Activated T-helper 2 cell treated with anti-CD3 and anti-CD28 coated beads, Interferon-gamma antibody, Interleukin-2, Interleukin-4, amounts not matched to agents 10 μg/mL and 5 μg/mL and 100 μg/mL, durations not matched to agents 14 hours and 24 hours and 36 hours (primary cell): ENCODE measurements at places on chromosomes 11 and 22. TPM values are rescaled to one million over a fixed set of nuclear protein-coding genes. Genes with fewer than 3 reads are reported as not detected.

Gene KRTAP5-7
- 0.21 TPM in 1 of 2 replicates, not detected in the other for total RNA-seq

DNA sequence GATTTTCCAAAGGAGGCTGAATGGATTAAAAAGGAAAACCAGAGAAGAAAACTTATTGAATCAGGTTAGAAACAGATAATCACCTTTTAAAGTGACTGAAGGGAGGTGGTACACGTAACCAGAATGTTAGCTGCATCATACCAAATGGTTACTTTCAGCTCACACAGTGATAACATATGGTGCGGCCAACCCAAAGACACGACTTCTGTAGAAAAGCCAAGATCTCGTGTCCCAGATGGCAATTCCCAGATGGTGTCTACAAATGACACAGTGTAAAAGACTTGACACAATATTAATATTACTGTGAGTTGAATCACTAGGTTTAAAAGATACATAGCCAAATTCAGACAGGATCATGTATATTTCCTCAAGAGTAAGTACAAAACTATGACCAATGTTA is 5.2 kb downstream of the PPP2R1B start:
- DNase-seq: no peak
- no peak overlapping the region for H3K4me3 ChIP-seq
- peaks cover 21% of the 10 kb centered on the region for H3K4me1 ChIP-seq
- H3K27me3 ChIP-seq: no peaks in the 10 kb centered on the region
- H3K27ac ChIP-seq: no peak overlapping the region
- peaks cover 84% of the 10 kb centered on the region for H3K36me3 ChIP-seq

Gene ANGPTL5
- not detected in 2 replicates for total RNA-seq

DNA sequence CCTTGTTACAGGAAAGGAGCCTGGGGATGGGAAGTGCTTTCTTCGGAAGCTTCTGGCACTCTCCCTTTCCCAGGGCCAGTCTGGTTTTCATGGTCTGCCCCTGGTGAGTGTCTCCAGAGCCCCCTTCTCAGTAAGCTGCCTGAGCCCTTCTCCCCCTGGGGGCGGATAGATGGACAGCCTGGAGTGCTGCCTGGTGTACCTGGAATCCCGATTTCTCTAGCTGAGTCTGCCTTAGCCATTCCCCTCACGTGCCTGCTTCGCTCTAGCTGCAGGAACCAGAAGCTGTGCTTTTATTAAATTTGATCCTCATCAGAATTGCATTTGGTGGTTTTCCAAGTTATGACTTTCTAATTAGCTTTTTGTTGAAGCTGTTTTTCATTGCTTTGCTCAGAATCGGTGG is 152.9 kb upstream of the NAV2 start:
- no peaks in the 10 kb centered on the region for H3K36me3 ChIP-seq
- no peak overlapping the region for H3K27ac ChIP-seq
- no peak overlapping the region for H3K4me3 ChIP-seq
- no peak for DNase-seq
- no peaks in the 10 kb centered on the region for H3K4me1 ChIP-seq
- H3K27me3 ChIP-seq: peaks cover 10% of the 10 kb centered on the region

- peaks cover 2% of the 10 kb centered on the region for H3K27me3 ChIP-seq
- no peak overlapping the region for H3K4me3 ChIP-seq
- no peak for DNase-seq
- H3K36me3 ChIP-seq: peaks cover 2% of the 10 kb centered on the region
- H3K27ac ChIP-seq: no peak overlapping the region
- H3K4me1 ChIP-seq: peaks cover 41% of the 10 kb centered on the region
Measured at GRCh38 chr11:95341221-95341620, 110.2 kb upstream of the SESN3 start.

DNA sequence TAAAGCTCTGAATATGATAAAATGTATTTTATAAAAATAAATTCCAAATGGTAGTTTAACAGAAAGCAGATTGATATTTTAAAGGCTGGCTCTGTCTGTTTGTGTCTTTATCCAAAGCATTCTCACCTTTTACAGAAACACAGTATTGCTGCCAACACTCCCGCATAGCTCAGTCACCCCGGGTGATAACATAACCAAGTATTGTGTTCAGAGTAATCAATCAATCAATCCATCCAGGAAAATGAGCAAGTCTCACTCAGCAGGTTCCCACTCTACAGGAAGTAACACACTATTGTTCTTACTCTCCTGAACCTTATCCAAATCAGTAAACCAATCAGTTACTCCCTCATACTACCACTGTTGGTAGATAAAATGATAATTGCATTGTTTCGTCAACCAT is 203.4 kb downstream of the LRRC4C start:
- no peaks in the 10 kb centered on the region for H3K27me3 ChIP-seq
- no peak overlapping the region for H3K4me3 ChIP-seq
- no peaks in the 10 kb centered on the region for H3K36me3 ChIP-seq
- no peaks in the 10 kb centered on the region for H3K4me1 ChIP-seq
- no peak overlapping the region for H3K27ac ChIP-seq

Gene SLC29A2
- 18.7 and 19.1 TPM in 2 replicates for total RNA-seq

DNA sequence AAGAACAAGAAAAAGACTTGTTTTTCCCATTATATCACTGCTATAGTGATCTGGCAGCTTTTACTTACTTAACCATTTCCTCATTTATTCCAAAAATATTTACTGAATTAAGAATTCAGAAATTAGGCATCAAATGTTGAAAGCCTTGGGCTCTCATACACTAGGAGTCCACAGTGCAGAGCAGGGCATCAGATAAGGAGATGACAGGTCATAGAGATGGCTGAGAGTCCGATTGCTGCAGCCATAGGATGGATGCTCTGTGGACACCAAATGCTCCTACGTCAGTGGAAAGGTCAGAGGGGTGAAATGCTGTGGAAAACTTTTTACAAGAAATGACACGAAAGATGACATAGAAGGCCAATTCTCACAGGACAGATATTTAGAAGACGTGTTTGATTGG is 771.1 kb downstream of the LRRC4C start:
- no peak overlapping the region for H3K27ac ChIP-seq
- no peaks in the 10 kb centered on the region for H3K27me3 ChIP-seq
- H3K36me3 ChIP-seq: no peaks in the 10 kb centered on the region

GRCh38 chr11:106614262-106614661 is 404.0 kb downstream of the GUCY1A2 start:
- no peaks in the 10 kb centered on the region for H3K36me3 ChIP-seq
- H3K4me3 ChIP-seq: no peak overlapping the region
- H3K27ac ChIP-seq: no peak overlapping the region
- H3K27me3 ChIP-seq: no peaks in the 10 kb centered on the region

Gene ST14
- 0.09 and 0.14 TPM in 2 replicates for total RNA-seq

- H3K4me3 ChIP-seq: no peak overlapping the region
- no peak overlapping the region for H3K27ac ChIP-seq
- no peaks in the 10 kb centered on the region for H3K4me1 ChIP-seq
- no peaks in the 10 kb centered on the region for H3K27me3 ChIP-seq
- H3K36me3 ChIP-seq: no peaks in the 10 kb centered on the region
Measured at GRCh38 chr11:25710975-25711374, 621.0 kb upstream of the ANO3 start.

GRCh38 chr22:17884893-17885292 is 110.6 kb upstream of the BID start:
- DNase-seq: no peak
- H3K27ac ChIP-seq: no peak overlapping the region
- H3K27me3 ChIP-seq: no peaks in the 10 kb centered on the region

Gene KRTAP5-2
- total RNA-seq: not detected in 2 replicates

Gene MADD
- 83.2 and 89.4 TPM in 2 replicates for total RNA-seq

Gene EMID1
- 0.23 TPM in 2 replicates for total RNA-seq

DNA sequence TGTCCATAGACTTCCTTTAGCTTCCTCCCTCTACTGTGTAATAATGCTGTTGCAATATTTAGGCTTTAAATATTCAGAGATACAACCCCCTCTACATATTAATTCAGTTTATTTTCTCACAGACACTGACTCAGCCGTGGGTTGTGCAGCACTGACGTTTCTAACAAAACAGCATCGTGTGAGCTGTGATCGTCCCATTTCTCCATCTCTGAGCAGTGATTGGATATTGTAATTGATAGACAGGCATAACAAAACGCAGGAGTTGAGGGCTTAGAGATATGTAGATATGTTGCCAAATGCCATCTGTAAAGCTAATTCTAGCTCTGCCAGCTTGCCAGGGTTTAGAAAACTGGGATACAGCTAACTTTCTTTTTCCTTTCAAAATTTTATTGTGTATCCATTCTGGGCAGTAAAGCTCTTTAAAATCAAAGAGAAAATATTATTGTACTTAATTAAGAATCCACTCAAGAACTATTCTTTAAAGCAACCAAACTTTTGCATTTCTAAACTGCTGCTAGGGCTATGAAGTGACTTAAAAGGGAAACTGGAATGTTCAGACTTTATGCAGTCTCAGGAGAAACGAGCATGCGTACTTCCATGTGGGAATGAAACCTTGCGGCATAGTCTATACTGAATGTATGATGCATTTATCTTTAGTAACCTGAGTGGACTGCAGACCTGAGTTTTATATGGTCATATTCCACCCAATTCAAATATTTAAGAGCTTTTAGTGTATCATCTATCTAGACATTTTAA is 22.7 kb downstream of the BTBD10 start:
- H3K27me3 ChIP-seq: no peaks in the 10 kb centered on the region
- peaks cover 8% of the 10 kb centered on the region for H3K4me1 ChIP-seq
- H3K36me3 ChIP-seq: peaks cover 4% of the 10 kb centered on the region
- no peak overlapping the region for H3K27ac ChIP-seq
- no peak overlapping the region for H3K4me3 ChIP-seq

GRCh38 chr11:10087186-10087922 is 206.7 kb downstream of the SBF2 start:
- H3K27me3 ChIP-seq: peaks cover 14% of the 10 kb centered on the region
- no peaks in the 10 kb centered on the region for H3K36me3 ChIP-seq
- no peak overlapping the region for H3K27ac ChIP-seq
- H3K4me3 ChIP-seq: no peak overlapping the region
- H3K4me1 ChIP-seq: peaks cover 14% of the 10 kb centered on the region
- no peak for DNase-seq

- no peak overlapping the region for H3K4me3 ChIP-seq
- H3K4me1 ChIP-seq: no peaks in the 10 kb centered on the region
- H3K27me3 ChIP-seq: no peaks in the 10 kb centered on the region
- no peaks in the 10 kb centered on the region for H3K36me3 ChIP-seq
- no peak overlapping the region for H3K27ac ChIP-seq
Measured at GRCh38 chr11:120722524-120722923, 211.0 kb downstream of the GRIK4 start.

Gene SAA4
- total RNA-seq: not detected in 2 replicates

DNA sequence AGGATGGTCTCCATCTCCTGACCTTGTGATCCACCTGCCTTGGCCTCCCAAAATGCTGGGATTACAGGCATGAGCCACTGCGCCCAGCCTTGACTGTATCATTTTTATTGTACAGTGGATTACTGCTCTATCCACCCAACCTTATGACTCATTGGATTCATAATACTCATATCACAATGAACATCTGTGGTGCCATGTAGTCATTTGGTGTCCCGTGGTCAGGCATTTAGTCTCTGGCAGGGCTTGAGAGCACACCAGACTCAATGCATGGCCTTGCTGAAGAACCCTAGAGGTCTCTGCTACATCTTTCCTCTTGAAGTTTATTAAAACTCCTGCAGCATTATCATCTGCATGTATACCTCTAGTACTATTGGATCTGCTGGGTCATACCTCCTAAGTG is 98.0 kb upstream of the LDLRAD3 start:
- H3K27me3 ChIP-seq: peaks cover 3% of the 10 kb centered on the region
- H3K4me1 ChIP-seq: no peaks in the 10 kb centered on the region
- H3K36me3 ChIP-seq: no peaks in the 10 kb centered on the region
- no peak overlapping the region for H3K27ac ChIP-seq
- no peak overlapping the region for H3K4me3 ChIP-seq

Gene HPX
- total RNA-seq: 0.46 and 0.50 TPM in 2 replicates

Gene PIWIL4
- 0.67 and 0.84 TPM in 2 replicates for total RNA-seq
